ENCODE measurements at places on chromosomes 4 and X.
A peak's percentile ranks its signal among the peaks of the same experiment; 100 is the strongest.

DNA sequence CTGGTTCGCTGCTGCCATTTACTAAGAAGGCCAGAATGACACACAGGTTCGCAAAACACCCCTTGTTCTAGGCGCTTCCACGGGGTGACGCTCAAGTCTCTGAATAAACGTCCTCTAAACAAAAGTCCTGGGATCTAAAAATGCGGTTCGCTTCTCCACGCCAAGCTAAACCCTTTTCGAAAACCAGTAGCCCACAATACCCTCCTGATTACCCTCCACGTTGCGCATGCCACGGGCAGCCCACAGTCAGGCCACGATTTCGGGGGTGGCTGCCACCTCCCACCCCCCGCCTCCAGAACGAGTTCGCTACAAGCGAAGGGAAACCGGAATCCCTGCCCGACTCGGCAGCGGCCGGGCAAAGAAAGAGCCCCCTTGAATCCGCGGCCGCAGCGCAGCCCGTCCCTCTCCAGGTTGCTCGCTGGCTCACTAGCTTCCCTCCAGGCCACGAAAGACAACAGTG lies 423 bp downstream of the RPL39 start:
- DNase-seq: no peak

DNA sequence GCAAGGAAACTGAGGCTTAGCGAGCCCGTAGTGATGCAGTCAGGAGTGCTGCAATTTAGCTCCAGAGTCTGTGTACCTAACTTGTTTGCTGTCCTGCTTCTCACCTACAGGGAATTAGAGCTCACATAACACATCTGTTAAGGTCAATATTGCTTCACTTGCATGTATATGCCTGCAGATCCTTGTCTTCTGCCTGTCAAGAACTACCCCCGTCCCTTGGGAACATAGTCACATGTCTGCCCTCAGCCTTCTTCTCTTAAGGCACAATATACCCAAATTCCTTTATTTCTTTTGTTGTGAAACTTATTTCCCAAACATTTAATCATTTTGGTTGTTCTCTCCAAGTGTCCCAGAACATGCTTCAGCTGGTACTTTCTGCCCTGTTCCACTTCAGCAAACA lies 103.3 kb upstream of the LEF1 start:
- DNase-seq: no peak

DNA sequence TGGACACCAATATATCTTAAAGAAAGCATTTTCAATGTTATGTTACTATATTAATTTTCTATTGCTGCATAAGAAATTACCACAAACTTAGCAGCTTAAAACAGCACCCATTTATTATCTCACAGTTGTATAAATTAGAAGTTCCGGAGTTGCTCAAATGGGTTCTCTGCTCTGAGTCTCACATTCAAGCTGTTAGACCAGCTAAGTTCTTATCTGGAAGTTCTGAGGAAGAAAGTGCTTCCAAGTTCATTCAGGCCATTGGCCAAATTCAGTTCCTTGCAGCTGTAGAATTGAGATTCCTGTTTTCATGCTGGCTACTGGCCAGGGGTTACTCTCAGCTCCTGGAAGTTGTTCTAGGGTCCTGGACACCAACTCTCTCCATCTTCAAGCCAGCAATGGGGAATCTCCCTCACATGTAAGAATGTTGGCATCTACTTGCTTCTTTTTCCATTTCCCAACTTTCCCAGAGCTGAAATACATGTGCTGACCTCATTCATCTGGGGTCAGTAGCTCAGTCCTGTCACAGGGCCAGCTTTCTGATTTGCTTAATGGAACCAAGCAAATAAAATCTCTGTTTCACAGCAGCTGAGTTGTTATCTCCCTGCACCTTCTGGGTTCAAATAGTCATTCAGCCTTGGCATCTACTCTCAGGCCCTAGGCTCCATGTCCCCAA lies 99.6 kb upstream of the INTU start:
- DNase-seq: no peak

- no peak for DNase-seq
Observed at GRCh38 chr4:23932186-23932585, 42.3 kb upstream of the PPARGC1A start.

- no peak for DNase-seq
Observed at GRCh38 chrX:39244147-39244546, 442.9 kb downstream of the MID1IP1 start.

GRCh38 chrX:810186-810585 lies 179.6 kb downstream of the SHOX start:
- DNase-seq: no peak

- DNase-seq: peak; percentile 84
Observed at GRCh38 chr4:74531963-74532794, 87.2 kb downstream of the AREG start.

DNA sequence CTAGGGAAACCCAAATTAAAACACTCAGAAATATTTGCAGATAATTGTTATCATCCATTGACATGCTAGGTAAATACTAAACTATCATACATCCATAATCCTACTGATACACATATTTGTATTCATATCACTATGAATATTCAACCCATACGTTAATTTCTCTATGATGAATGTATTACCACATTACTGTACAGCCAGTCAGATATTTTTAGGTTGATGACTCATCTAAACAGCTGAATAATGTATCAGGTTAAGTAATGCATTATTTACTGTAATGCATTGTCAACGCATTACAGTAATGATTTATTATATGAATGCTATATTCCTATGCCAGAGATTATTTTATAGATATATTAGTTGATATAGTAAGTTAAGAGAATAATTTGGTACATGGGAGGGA lies 37.1 kb downstream of the VEGFC start:
- no peak for DNase-seq

GRCh38 chr4:158250321-158250720 lies 40.0 kb downstream of the TMEM144 start:
- DNase-seq: no peak

- DNase-seq: no peak
Observed at GRCh38 chr4:184817494-184818215, 8.1 kb downstream of the ACSL1 start.

DNA sequence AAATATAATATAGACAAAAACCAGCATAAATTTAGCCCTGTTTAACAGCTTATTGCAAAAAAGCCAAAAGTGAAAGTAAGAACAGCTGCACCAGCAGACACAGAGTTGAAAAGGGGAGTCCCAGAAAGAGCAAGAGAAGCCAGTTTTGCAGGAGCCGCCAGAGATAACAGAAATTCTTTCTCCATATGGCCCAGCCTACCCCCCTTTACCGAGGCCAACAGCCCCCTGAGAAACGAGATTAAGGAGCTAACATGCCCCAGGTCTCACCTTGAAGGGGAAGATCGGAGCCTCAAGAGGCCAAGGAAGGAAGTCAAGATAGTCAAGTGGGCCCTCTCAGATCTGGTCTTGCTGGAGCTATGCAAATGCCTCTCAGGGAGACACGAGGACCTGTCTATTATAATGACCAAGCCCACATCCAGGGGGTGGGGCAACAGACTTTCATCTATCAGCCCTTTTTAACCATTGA lies 4.8 kb downstream of the ACOX3 start:
- no peak for DNase-seq

Data from AG09309 (cell line).